ENCODE measurements at places on chromosomes 12 and 14.

DNA sequence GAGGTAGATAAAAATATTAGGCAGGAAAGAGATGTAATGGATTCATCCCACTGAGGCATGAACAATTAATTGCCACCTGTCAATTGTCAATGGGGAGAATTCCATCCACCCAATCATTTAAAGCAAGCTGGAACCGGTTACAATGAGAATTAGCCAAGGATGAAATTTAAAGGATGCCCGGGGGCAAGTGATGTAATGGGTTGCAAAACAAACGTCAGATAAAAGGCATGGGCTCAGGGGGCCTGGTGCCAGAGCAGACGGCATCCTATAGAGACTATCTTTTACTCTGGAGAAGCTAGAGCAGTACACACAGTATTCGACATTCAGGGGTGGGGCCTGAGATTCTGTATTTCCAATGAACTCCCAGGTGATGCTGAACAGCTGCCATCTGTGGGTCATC, 80.5 kb upstream of the ZFP36L1 start:
- no peak for DNase-seq

DNA sequence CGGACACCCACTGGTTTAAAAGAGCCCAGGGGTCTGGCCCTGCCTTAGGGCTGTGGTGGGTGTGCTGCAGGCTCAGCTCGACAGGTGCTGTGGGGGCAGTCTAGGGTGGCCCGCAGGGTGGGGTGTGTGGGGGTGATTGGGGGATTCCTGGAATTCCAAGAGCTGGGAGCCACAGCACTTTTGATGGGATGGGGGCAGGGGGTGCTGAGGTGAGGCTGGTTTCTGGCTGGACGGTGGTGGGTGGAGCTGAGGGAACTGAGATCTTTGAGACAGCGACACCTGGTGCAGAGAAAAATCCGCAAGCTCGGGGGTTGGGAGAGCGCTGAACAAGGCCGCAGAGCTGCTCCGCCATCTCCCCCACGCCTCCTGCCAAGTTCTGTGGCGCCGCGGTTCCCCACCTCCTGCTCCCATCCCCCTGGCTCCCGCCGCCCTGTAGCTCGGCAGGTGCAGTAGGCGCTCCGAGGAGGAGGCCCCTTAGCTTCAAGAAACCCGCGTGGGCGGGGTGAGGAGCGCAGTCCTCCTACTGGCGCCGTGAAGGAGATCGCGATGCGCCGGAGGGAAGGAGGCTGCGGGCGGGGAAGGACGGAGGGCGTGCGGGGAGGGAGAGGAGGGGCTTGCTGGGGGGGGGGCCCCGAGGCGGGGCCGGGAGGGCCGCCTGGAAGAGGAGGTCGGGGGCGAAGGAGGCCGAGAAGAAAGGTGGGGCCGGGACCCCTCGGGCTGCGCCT, 1.3 kb upstream of the TEDC1 start:
- peak; percentile 90 for DNase-seq

GRCh38 chr12:27818401-27818918, 38.4 kb upstream of the MANSC4 start:
- no peak for DNase-seq

- no peak for DNase-seq
Observed at GRCh38 chr14:89351516-89352404, 65.3 kb downstream of the FOXN3 start.

GRCh38 chr12:95881331-95881955, 22.7 kb downstream of the SNRPF start:
- DNase-seq = no peak

DNA sequence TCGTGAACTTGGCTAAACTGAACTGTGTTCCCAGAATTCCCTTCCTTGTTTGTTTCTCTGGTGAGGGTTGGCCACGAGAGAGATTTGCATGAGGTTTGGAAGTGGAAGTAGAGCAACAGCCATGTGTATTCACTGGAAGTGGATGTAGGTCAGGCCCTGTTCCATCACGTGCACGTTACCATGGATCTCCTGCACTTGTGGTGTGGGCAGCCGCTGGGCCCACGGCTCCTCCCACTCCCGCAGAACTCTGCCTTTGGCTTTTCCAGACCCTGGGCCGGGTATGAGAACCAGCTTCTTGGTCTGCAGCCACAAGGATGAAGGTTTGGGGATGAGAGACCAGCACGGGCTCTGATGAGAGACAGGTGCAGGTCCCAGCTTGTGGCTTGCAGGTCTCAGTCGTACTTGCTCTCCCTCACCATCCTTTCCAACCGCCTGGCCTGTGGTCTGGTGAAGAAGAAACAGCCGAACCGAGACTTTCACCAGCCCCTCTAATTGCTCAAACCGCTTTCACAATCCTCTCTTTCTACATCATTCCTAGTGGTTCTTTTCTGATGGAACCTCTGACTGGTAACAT, 94.9 kb downstream of the DUSP16 start:
- no peak for DNase-seq

DNA sequence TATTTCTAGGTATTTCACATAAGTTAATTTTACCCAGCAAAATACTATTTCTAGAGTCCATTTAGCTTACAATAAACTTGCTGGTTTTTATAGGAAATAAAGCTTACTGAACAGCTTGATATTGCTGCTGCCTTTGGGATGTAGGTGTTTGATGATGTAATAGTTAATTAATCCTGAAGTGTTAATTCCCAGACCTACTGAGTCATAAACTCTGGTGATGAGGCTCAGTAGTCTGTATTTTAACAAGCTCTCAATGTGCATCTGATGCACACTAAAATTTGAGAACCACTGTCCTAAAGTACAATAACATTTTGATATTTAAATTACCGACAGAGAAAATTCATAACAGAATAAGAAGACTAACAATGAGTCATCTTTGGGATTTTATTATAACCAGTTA, 168.4 kb downstream of the FUT8 start:
- no peak for DNase-seq

DNA sequence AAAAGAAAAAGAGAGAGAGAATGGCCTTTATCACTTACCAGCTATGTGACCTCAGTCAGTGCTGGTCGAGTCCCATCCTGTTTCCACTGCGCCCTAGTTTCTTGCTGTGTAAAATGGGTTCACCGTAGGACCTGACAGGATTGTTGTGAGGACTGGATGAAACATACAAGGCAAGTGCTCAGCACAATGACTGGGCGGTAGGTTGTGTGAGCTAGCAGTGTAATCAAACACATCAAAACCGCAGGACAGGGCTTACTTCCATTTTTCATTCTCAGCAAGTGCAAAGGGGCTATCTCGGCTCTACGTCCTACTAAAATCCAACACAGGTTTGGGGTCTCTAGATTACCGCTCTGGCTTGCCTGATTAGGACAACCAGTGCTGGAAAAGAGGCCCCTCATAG, 36.4 kb upstream of the ATXN2 start:
- DNase-seq = peak; percentile 77

All from erythroblast (primary cell).